ELR (cell line): ENCODE measurements at places on chromosomes 2 and 18.

DNA sequence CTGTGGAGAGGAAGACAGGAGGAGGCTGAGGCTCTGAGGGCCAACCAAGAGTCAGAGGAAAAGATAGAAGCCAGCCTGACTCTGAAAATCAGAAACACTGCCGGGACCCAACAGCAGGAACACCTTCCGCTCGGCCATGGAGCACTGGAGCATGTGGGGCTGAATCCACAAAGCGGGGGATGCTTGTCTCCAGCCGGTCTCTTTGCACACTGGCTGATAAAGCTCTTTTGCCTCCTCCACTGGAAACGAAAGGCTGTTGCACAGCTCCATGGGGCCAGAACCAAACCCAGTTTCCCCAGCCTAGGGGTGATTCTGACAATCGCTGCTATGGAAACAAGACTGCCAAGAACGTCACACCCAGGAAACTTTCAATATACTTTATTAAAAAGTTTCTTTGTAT lies 90.3 kb downstream of the COL6A3 start:
- no peak for DNase-seq

DNA sequence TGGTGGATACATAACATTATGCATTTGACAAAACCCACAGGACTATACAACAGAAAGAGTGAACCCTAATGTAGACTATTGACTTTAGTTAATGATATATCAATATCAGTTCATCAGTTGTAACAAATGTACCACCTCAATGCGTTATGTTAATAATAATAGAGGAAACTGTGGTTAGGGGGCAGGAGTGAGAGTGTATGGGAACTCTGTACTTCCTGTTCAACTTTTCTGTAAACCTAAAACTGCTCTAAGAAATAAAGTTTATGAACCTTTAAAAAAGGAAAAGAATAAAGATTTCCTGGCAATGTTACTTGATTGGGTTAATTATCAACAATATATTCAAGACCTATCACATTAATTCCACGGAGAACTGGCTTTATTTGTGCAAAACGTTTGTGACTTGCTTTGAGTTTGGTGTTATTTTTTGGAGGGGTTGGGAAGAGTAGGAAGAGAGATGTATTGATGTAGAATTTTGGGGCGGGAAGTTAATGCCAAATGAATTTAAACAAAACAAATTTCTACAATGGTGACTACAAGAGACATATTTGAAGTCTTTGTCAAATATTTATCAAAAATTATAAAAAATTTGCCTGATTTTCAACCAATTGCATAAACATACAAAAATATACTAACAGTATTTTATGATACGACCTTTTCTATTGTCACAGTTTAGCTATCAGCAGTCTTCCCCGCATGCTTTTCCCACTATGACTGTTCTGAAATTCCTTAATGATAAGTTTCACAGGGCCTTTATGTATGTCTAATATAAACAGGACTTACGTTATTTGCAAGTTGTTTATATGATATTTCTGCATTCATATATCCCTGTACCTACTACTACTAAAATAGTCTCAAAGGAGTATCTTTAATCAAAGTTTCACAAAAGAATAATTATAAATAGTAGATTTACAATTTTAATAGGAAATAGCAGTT lies 2.1 kb upstream of the RTN4 start:
- peak; percentile 79 for DNase-seq

GRCh38 chr18:21100146-21100545 lies 11.5 kb downstream of the ROCK1 start:
- DNase-seq, result no peak

DNA sequence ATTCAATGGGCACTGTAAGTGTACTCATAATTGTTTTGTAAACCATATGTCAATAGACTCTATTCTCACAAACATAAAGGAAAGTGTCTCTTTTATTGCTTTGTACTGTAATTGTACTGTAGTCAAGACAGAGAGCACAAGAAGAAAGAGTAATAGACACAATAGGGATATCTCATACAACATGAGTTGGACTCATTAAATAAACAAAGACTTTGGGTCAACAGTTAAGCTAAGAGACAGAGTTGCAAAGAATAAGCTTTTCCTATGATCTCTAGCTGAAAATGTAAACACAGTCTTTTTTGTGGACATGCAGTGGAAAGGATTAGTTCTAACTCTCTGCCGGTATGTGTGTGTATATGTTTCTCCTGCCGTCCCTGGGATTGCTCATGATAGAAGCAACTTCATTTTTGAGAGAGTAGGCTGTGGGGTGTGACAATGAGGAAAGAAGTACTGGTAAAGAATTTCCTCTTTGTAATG lies 13.9 kb upstream of the KYNU start:
- peak; percentile 52 for DNase-seq

DNA sequence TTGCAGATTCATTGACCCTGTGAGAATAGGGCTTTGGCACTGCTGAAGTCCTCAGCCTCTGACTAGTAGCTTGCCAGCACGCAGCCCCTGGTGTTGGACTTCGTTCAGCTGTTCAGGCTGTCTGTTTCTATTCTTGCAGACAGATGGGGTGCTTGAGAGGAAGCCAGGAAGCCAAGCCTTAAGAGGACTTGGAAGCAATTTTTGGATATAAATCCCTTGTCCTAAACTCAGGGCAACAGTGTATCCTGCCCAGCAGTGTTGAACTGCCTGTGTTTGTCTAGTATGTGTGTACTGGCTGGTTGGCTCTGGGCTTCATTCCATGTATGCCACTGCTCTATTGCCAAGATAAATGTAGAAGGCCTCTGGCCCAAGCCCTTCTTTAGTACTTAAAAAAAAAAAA lies 108.6 kb downstream of the COMMD1 start:
- DNase-seq, result peak; percentile 5

DNA sequence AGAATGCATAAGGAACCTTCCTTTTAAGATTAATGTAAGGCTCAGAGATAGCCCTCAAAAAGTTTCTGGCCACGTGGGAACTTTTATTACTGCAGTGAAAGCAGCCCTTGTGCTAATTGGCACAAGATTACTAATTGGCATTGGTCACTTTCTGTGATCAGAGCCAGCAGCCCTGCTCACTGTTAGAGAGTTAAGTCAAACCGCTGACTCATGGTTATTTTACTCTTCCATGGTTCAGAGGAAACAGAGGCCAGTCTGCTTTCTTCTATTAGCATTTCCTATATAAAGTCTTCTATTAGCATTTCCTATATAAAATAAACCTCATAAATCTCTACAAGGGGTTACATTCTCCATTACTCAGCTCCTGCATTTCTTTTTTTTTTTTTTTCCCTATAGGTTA lies 1.5 kb upstream of the SLC35G4 start:
- no peak for DNase-seq

DNA sequence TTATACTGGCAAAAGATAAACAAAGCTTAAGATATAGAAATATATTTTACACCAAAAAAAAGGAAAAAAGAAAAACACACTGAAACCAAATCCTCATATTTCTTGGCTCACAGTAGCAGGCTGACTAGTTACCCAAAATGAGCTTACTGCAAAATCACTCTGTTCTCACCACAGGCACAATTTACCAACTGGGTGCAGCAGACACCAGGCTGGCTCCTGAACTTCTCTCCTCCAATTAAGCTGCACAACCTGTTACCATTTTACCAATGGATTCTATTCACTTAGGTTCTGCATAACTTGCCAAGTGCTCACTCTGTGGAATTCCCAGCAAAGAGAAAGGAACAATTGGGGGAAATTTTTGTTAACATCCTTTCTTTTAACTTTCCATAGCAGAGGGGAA lies 679.3 kb downstream of the ZEB2 start:
- no peak for DNase-seq

- DNase-seq, result no peak
These were observed 278.0 kb upstream of the HDAC4 start for GRCh38 chr2:239678666-239679296.

DNA sequence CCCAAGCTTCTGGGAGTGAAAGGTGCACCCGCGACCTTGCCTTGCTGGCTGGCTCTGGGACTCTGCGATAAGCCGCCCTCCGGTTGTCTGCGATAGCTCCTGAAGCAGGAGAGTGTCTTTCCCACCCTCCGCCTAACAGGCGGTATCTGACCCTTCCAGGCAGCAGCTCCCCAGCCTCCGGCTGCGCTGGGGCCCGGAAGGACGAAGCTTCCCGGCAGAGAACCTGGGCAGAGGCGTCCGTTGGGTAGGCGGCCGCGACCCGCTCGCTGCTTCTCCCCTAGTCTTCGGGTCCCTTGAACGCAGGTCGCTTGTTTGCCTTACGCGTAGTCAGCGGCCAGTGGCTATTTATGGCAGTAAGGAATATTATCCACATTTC lies 446 bp upstream of the RHBDD1 start:
- no peak for DNase-seq

DNA sequence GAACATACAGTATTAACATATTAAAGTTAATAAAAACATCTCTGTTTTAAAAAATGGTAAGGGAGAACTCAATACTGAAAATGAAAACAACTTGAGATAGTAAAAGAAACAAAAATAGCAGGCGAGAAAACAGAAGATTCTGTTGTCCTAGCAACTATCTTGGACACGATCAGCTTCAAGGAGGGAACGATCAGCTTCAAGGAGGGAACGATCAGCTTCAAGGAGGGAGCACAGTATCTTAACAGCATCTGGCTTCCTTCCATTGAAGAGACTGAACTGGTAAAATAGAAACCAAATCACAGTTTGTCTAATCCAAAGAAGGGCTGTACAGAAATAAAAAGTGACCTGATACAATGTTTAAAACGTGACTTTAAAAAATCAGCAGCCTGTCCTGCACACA lies 51.8 kb downstream of the NDUFA10 start:
- DNase-seq, result no peak

- no peak for DNase-seq
These were observed 72.3 kb downstream of the OTX1 start for GRCh38 chr2:63122921-63123320.

- DNase-seq, result no peak
These were observed 24.3 kb downstream of the METTL8 start for GRCh38 chr2:171409436-171409971.

DNA sequence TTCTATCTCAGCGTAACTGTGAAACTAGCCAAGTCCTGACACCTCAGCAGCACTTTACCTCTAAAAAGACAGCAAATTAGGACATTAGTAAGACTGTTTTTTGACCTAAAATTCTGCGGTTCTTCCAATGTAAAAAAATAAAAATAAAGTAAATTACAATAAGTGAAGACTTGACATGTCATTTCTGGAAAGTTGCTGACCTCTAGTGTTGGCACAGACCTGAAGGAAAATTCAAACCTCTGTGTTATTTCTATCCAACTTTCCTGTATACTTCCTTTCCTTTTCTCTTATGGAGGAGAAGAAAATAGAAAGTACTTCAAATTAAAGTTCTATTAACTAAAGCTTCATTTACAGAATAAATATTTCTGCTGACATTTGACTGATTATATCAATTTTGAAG lies 110.6 kb downstream of the TMEM182 start:
- peak; percentile 0 for DNase-seq

GRCh38 chr2:28552045-28552823 lies 56.4 kb downstream of the PLB1 start:
- peak; percentile 64 for DNase-seq

DNA sequence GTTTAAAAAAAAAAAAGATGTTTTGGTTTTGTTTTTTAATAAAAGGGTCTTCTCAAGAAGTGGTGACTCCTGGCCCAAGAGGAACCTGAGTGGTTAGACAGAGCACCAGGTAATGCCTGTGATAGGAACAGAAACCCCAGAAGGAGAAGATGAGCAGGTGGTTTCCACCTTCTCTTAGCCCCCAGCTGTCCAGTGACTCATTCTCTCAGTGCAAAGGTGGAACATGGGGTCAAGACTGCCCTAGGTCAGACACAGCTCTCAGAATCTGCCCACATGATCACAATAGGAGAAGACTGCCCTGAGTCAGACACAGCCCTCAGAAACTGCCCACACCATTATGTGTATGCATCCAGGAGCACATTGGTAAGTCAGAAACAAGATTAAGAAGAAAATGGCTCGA lies 61.8 kb downstream of the TBC1D8 start:
- no peak for DNase-seq

- no peak for DNase-seq
These were observed 16.2 kb upstream of the BCL11A start for GRCh38 chr2:60569680-60570111.

DNA sequence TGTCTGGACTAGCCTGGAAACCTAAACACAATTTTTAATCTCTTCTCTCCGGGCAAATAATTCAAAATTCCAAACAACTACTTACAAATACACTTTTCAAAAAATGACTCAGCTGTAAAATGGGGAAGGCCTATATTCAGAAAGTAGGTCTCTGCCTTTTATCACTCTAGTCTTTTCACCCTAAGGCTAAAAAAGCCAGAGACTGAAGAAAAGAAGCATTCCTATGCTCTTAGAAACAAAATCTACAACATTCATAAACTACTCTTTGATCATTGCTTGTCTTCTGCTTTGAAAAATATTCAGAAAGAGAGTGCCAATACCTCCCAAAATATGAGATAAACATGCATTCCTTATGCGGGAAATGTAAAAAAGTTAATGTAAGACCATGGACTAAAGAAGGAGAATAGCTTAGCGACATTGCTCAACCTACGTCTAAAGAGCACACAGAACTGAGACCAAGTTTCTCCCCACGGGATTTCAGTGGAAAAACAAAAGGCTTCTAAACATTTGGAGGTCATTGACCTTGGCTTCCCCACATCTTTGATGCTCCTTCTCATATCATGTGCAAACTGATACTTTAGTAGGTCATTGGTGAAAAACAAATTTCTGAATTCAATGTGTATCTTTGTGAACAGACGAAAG lies 74.4 kb upstream of the EPB41L3 start:
- DNase-seq, result no peak

- peak; percentile 8 for DNase-seq
These were observed 1.7 kb upstream of the GATA6 start for GRCh38 chr18:22167471-22168241.

GRCh38 chr2:164430166-164430783 lies 191.0 kb downstream of the GRB14 start:
- peak; percentile 60 for DNase-seq

DNA sequence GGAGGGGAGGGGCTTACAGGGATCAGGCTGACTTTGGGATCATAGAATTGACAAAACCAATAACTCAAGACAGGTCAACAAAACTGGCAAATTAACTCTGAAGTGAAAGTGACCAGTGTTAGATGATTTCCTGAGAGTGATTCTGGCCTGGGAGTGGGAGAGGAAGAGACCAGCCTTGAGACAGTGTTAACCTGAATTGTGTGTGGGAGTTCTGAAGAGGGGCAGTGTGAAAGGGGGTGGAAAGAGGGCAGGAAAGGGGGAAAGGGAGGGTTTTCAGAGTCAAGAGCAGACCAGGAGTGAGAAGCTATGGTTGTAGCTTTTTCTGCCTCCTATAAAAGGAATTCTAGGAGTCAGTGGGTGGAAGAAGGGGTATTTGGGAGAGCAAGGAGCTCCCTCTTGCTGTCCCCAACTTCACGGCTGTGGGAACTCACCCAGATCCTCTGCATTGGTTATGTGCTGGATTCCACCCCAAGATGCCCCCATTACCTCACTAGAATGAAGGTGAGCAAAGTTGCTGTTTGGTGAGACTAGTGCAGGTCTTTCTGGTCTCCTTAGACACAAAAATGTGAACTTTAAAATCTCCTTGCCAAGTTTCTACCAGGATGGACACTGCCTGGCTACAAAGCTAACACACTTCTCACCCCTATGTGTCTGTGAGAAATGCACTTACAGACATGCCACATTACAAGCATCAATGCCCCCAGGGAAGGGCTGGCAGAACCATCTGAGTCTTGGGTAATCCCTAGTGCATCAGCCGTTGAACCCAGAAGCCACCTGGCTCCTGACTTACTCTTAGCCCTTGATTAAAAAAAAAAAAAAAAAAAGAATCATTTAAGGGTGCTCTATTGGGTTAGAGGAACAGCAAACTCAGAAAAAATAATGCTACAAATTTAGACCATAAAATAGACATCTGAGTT lies 61.6 kb downstream of the BMP10 start:
- no peak for DNase-seq
